T-helper 2 cell (primary cell): ENCODE measurements at places on chromosomes 1 and 21.

DNA sequence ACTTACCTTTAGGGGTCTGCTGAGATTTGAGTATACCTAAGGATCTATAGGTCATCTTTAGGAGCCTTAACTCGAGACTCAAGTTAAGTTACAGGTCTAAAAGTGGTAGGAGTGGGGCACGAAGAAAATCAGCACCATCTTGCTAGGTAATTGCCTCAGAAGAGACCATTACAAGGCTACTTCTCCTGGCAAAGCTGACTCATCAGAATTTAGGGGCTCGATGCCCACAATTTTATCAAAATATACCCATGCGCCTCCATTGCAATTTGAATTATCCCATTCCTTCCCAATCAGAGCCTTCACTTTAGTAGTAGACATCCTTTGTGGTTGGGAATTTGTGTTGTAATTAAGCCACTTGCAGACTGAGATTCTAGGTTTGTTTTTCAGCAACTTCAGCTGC is 1994.3 kb downstream of the MRPL39 start:
- DNase-seq = no peak

GRCh38 chr1:202227997-202228401 is 34.4 kb downstream of the LGR6 start:
- DNase-seq = no peak

- DNase-seq = no peak
Measured at GRCh38 chr1:40641601-40642242, 23.8 kb downstream of the RIMS3 start.

GRCh38 chr1:107413546-107413945 is 272.7 kb downstream of the NTNG1 start:
- DNase-seq = no peak

DNA sequence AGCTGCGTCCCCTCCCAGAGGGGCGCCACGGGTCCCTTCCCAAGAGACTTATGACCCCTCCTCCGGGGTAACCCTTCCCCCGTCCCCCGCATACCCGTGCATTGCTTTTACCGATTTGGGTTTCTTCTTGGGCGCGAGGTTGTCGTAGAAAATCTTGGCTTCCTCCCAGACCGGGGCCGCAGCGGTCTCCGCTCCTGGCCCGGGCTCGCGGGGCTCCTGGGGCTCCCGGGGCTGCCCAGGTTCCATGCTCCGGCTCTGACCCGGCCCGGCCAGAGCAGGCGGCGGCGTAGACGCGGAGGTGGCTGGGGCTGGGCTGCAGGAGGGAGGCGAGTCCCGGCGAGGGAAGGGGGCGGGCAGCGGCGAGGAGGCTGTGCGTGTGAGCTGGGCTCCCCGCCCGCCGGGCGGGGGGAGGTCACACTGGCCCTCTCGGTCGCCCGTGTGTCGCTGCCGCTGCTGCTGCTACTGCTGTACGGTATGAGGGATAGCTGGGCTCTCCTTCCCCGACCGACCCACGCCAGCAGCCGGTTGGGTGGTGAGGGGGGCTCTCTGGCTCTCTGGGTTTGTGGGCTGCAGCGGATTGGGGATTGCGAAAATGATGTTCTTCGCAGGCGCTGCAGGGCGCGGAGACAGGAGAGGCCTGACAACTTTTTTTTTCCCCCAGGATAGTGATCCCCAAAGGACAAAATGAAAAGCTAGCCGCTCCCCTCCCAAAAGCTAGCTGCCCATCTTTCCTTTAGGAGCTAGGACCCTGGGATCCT is at the start of gene NT5C1A:
Gene NT5C1A (minus strand): TSS at position 315 of the 758 bp plus-strand sequence. CDS start 69 bp downstream, at position 246.
- DNase-seq = no peak

GRCh38 chr21:45806042-45806441 is 162.5 kb downstream of the PCBP3 start:
- DNase-seq = no peak

GRCh38 chr21:36223451-36223850 is 66.8 kb downstream of the DOP1B start:
- no peak for DNase-seq
